ENCODE measurements at places on chromosomes 4 and X.

DNA sequence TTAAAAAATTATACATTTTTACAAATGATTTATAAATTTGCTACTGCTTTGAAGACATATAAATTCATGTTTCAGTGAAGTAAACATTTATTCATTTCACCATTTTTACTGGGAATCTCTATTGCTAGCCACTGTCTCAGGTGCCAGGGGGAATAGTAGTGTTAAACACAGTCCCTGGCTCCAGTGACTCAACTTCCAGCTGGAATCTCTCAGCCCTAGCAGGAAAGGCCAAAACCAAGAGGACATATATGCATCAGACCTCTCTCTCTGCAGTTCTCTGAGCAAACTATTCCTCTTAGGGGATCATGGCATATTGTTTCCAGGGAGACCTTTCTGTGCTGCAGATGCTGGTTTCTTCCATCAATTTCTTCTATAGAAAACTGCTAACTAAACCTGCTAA lies 1009.0 kb upstream of the LCORL start:
- no peak for DNase-seq

DNA sequence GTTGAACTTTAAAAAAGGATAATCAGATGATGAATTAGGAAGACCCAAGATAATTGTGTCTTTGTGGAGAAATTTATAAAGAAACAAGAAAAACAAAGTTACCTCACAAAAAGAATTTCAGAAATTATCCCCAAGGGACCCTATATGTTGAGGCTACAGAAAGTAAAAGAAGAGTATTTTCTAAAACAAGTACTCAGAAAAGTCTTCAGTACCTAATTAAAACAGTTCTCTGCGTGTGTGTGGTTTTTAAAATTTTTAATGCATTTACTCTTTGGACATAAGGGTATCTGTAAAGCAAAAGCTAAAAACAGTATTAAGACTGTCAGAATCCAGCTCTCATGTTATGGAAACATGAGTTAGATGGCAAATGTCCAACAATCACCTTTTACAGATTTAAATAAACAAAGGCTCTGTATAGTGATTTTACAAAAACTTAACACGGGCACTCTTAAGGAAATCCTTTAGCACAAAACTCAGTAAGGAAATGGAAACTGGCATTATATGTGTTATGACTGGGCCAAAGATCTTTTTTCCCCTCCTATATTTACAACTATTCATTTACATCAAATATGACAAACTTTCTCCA lies 187.5 kb downstream of the NSUN7 start:
- no peak for DNase-seq

- no peak for DNase-seq
Observed at GRCh38 chrX:84188320-84188834, 378 bp upstream of the RPS6KA6 start.

GRCh38 chr4:121278811-121279368 lies 101.9 kb downstream of the QRFPR start:
- DNase-seq: no peak

GRCh38 chr4:145107126-145107525 lies 9.0 kb downstream of the ABCE1 start:
- no peak for DNase-seq

DNA sequence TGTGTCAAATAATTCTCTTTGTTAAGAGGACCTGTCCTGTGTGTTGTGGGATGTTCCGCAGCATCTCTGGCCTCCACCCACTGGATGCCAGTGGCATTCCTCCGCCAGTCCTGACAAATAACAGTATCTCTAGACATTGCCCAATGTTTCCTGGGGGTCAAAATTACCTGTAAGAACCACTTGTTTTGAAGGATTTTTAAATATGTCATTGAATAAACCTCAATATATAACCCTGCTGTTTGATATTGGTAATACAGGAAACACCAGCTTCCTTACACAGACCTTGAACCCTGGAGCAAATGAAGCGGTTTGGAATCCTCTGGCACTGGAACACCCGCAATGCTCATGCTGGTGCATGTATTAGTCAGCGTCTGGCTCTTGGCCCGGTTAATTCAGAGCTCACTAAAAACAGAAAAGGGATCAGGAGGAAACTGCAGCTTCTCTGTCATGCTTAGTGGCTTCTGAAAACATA lies 101.3 kb downstream of the TBL1X start:
- no peak for DNase-seq

- DNase-seq: no peak
Observed at GRCh38 chr4:2816401-2816954, 23.6 kb downstream of the SH3BP2 start.

GRCh38 chr4:115128037-115128436 lies 14.6 kb upstream of the NDST4 start:
- no peak for DNase-seq

- DNase-seq: no peak
Observed at GRCh38 chrX:13659063-13659462, 6.1 kb downstream of the TCEANC start.

GRCh38 chrX:44954562-44954961 lies 81.6 kb downstream of the KDM6A start:
- DNase-seq: no peak

- DNase-seq: no peak
Observed at GRCh38 chrX:110723844-110724243, 71.8 kb downstream of the CHRDL1 start.

- DNase-seq: no peak
Observed at GRCh38 chr4:173443121-173443520, 44.2 kb upstream of the SCRG1 start.

- no peak for DNase-seq
Observed at GRCh38 chr4:105458001-105458400, 15.9 kb downstream of the PPA2 start.

DNA sequence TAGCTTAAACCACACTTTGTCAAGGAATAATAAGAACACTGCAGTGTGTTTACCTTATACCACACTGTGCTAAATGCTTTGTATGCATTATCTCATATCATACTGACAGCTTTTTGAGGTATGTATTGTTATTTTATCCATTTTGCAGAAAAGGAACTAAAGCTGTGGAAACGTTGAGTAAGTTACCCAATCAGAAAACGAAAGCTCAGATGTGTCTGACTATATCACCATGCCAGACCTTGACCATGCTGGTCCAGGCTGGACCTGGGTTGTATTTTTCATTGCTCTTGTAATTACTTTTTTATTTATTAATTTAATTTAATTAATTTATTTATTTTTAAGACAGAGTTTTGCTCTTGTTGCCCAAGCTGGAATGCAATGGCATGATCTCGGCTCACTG lies 2.1 kb downstream of the HSD17B11 start:
- DNase-seq: no peak

DNA sequence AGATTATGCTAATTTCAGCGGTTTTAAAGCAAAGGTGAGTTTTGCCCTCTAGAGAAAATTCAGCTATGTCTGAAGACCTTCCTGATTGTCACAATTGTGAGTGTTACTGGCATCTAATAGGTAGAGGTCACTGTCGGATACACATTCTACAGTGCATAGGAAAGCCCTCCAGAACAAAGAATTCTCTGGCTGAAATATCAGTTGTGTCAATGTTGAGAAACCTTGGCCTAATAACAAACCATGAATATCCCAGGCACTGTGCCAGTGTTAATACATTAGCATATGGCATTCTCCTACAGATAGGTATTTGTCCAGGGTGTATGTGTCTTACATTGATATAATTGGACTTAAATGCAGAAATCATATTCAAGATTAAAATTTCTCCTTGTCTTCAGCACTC lies 294.3 kb downstream of the FSTL5 start:
- no peak for DNase-seq

- no peak for DNase-seq
Observed at GRCh38 chrX:40617566-40617965, 5.7 kb upstream of the MPC1L start.

DNA sequence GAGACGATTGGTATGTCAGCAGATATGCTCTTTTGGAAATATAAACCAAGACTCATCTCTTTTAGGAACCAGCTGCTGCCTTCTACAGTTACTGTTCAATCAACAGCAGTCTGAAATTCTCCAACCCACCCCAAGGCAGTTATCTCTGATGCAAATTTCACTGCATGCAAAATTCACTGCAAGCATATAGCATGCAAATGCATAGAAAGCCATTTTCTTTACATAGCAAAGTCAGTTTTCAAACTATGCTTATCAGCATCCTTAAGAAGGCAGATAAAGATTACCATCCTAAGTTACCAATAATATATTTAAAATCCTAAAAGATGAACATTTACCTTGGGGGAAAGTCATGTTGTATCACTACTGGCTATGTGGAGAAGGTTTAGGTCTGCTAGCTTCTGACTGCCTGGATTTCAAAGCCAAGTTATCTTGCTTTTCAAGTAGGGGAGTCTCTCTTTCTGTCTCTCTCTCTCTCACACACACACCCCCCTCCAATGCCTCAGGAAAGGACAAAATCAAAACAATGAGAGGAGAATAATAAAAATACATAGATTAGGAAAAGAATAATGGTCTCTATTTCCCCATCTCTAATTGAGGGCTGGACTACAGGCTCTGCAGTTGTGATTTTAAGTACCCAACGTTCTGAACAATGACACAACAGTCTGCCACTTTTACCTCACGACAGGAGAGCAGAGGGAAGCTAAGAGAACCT lies 1.5 kb downstream of the NMU start:
- no peak for DNase-seq

GRCh38 chrX:19034025-19034424 lies 50.1 kb upstream of the PHKA2 start:
- no peak for DNase-seq

DNA sequence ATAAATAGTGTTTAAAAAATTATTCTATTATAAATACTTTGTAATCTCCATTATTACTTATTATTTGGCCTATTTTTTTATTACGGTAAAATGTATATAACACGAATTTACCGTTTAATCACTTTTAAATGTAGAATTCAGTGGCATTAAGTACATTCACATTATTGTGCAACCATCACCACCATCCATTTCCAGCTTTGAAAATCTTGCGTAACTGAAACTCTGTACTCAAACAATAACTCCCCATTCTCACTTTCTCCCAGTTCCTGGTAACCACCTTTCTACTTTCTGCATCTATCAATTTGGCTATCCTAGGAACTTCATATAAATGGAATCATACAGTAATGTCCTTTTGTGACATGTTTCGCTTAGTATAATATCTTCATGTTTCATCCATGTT lies 45.7 kb downstream of the PASD1 start:
- DNase-seq: no peak

DNA sequence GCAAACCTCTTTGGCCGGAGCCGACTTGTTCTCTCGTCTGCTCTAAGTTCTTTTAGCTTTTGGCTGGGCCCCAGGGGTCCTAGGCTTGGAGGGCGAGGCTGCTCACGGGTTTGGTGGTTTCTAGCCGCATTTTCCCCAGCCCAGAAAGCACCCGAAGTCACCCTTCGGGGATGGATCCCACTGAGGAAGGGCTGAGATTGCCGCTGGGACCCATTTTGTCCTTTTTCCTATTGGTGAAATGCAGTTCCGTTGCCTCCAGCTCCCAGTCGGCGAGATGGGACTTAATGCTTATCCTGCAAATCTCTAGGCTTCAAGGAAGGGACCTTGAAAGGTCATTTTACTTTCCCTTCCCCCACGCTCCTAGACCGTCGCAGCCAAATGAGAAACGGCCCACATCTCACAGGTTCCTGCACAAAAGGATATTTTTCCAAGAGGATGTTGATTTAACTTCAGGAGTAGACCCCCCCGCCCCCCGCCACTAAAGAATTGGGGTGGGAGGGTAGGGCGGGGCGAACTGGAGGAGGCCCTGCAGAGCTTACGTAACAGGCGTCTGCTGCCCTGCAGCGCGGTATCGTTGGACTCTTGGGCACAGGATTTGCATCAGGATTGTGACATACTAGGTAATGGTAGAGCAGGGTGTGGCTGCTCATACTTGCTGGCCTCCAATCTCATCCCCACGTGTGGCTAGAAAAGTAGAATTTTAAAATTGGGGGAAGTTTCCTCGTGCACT lies 564 bp downstream of the PGK1 start:
- no peak for DNase-seq

GRCh38 chr4:85901500-85901899 lies 426.6 kb downstream of the ARHGAP24 start:
- DNase-seq: no peak

DNA sequence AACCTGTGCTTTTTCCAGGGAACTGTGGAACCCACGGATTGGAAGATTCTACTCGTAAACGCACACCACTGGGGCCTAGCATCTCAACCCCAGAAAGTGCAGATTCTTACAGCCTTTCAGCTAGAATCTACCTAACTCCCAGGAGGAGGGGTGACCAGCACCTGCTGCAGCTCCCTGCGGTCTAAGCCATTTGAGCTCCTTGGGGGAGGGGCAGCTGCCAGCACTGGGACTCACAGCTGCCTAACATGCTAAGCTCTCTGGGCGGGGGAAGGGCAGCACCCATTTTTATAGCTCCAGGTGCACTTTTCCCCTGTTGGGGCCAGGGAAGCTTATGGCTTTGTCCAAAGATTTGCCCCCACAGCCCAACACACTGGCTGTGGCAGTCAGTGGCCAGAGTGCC lies 595.7 kb upstream of the EPHA5 start:
- no peak for DNase-seq

DNA sequence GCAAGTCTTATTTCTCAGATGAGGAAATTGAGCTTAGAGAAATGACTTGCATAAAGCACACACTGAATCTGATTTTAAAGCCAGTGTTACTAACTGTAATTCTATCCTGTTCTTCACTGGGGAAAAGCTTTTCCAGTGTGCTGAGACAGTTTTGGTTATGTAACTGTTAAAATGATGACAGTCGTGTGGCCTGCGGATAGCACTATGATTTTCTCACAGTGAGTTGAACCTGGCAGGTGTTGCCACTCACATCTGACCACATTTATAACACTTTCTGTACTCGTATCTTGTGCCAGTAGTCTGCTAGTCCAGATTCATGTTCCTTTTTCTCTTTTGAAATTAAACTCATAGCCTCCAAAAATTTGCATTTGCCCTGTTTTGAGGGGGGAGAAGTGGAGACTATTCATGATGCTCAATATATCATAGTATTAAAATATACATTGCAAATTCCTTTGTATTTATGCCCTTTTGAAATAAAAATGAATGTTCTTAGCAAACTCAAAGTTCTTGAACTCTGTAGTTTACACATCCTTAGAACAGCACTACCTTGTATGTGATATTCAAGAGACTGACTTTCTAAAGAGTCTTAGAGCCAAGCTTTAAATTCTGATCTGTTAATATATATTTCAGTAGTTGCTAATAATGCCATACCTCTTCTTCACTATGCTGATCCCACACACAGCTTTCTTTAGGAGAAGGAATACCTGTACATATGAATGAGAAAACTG lies 132.3 kb downstream of the PDLIM5 start:
- DNase-seq: no peak
